Suprapubic skin (tissue), 4 donors: ENCODE measurements at places on chromosomes 5 and 9.

DNA sequence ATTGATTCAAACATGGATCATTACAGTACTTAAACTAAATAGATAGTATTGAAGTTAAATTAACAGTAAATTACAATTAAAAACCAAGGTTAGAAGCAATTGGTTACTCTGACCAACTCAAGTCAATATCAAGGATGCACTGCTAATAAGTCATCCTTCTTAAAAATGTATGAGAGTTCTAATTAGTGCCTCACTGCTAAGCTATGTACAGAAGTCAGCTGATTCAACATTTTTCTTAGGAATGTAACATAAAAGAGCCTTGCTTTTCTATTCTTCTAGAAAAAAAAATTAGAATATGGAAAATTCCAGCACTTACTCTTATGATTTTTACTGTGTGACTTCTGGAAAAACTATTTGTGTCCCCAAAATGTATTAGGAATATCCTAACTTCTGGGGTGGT, 75.7 kb upstream of the FBN2 start:
- no peak overlapping the region for H3K27ac ChIP-seq
- H3K27me3 ChIP-seq = no peaks in the 10 kb centered on the region
- H3K4me3 ChIP-seq = no peak overlapping the region
- H3K4me1 ChIP-seq = no peaks in the 10 kb centered on the region

DNA sequence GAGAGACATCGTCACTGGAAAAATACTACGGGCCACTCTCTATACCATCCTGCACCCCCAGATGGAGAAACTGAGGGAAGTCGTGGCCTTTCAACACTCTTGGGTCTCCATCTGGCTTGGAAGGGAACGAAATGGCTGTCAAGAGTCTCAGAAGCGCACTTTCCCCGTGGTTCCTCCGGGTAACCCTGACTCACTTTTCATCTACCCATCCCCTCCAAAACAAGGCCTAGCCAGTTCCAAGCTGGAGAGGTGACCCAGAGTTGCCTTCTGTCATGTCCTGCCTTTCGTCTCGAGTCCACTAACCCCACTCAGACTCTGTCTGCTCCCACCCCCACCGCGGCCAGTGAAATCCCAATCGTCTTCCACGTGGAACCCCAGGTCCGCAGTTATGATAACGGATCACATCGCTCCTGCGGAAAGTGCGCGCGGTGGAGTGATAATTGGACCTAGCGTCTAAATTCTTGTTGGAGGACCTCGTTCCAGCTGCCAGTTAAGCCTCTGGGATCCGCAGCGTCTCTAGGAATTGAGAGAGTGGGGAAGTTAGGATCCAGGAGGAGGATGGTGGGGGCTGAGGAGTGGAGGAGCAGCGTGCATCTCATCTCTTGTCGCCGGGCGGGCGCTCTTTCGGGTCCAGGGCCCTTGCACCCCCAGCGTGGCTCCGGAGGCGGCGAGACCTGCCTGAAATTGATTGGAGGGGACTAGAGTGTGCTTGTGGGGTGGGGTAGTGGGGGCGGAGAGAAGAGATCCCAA, 4.6 kb downstream of the CDKN2A start:
- H3K27ac ChIP-seq = no peak overlapping the region
- H3K4me1 ChIP-seq = peaks cover 10% of the 10 kb centered on the region
- no peak for DNase-seq

DNA sequence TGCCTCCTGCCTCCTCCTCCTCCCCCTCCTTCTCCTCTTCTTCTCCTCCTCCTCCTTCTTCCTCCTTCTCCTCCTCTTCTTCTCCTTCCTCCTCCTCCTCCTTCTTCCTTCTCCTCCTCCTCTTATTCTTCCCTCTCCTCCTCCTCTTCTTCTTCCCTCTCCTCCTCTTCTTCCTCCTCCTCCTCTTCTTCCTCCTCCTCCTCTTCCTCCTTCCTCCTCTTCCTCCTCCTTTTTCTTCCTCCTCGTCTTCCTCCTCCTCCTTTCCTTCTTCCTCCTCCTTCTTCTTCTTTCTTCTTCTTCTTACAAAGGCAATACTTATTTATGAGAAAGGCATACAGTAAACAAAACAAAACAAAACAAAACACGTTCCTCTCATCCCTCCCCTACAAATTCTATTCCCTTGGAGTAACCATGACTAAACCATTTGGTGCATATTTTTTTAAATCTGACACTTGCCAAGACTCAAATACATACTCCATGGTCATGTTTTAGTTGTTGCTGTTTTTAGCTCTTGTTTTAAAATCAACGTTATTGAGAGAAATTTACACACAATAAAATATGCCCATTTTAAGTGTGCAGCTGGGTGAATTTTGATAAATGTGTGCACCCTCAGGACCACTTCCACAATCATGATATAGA, 135.6 kb downstream of the FOXD1 start:
- no peak overlapping the region for H3K27ac ChIP-seq
- DNase-seq = no peak
- peaks cover 68% of the 10 kb centered on the region for H3K27me3 ChIP-seq
- H3K36me3 ChIP-seq = no peaks in the 10 kb centered on the region
- H3K4me1 ChIP-seq = peaks cover 14% of the 10 kb centered on the region
- no peak overlapping the region for H3K4me3 ChIP-seq

GRCh38 chr5:13643734-13644133, 300.8 kb downstream of the DNAH5 start:
- H3K27me3 ChIP-seq = no peaks in the 10 kb centered on the region
- H3K27ac ChIP-seq = no peak overlapping the region
- H3K4me1 ChIP-seq = no peaks in the 10 kb centered on the region

DNA sequence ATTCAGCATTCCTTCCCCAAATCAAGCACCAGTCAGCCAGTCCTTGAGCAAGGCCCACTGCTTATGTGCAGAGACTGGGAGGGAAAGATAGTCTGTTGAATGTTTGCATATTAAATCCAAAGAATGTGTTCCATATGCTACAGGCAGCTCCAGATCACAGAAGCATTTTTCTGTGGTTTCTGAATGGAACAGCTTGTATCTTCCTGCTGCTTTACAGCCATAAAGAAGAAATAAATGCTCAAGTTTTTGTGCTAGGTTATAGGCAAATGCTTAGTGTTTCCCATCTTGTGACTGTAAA, 310.3 kb downstream of the TRIM36 start:
- DNase-seq = no peak
- no peaks in the 10 kb centered on the region for H3K4me1 ChIP-seq

- H3K27ac ChIP-seq = no peak overlapping the region
- no peak overlapping the region for H3K4me3 ChIP-seq
- DNase-seq = no peak
- no peaks in the 10 kb centered on the region for H3K36me3 ChIP-seq
- H3K27me3 ChIP-seq = no peaks in the 10 kb centered on the region
Measured at GRCh38 chr5:127417528-127417927, 99.9 kb upstream of the PRRC1 start.

GRCh38 chr9:89748831-89749499, 144.2 kb downstream of the GADD45G start:
- no peak overlapping the region for H3K4me3 ChIP-seq
- no peaks in the 10 kb centered on the region for H3K36me3 ChIP-seq
- DNase-seq = no peak
- no peak overlapping the region for H3K27ac ChIP-seq
- H3K4me1 ChIP-seq = peaks cover 9% of the 10 kb centered on the region

DNA sequence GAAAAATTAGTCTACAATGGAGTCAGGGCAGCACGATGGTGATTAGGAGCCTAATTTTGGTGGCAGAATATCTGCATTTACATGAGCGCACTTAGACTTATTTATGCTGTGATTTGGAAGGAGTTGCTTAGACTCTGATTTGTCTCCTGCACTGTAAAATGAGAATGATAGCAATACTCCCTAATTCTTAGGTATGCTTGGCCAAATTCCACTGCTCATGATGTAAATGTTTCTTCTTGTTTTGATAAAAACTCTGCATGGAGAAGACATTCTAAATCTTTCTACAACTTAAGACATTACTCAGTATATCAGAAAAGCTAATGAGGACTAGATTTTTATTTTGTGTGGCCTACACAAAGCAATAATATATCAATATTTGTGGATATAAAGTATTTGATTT, 205.4 kb downstream of the CDH18 start:
- H3K4me1 ChIP-seq = no peaks in the 10 kb centered on the region
- H3K4me3 ChIP-seq = no peak overlapping the region
- no peaks in the 10 kb centered on the region for H3K27me3 ChIP-seq
- H3K27ac ChIP-seq = no peak overlapping the region
- H3K36me3 ChIP-seq = no peaks in the 10 kb centered on the region
- no peak for DNase-seq

DNA sequence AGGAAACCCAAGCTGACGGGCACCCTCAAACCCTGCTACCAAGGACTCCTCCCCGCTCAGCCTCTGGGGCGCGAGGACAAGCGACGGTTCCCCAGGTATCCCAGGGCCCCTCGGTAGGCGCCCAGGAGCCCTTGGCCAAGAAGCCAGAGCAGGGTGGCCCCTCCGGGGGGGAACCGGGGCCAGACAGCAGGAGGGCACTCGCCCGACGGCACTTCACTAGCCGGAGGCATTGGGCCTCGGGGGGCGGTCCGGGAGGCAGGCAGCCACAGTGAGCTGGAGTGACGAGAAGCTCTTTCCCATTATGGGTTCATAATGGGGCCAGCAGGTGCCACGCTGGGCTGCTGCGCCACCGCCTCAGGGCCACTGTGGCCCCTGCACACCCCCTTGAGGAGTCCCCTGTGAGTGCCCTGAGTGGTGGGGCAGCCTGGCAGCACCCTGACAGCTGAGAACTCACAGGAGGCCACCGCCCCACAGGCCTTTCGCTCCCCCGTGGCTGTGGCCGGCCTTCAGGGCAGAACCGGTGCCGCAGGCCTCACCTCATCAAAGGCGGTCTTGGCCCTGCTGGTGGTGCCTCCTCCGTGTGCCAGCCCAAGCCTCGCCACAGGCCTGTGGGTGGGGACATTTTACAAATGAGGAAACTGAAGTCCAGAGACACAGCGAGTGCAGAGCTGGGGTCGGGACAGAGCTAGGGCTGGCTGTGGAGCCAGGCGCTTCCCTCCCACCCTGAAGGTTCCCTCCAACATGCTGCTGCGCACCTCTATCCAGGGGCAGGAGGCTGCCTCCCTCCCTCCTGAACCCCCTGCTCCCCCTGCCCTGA, 68.7 kb downstream of the PSMB7 start:
- no peak overlapping the region for H3K4me3 ChIP-seq
- no peak for DNase-seq
- peaks cover 16% of the 10 kb centered on the region for H3K4me1 ChIP-seq
- no peak overlapping the region for H3K27ac ChIP-seq

- H3K4me1 ChIP-seq = no peaks in the 10 kb centered on the region
- no peak for DNase-seq
- no peak overlapping the region for H3K4me3 ChIP-seq
- no peak overlapping the region for H3K27ac ChIP-seq
- no peaks in the 10 kb centered on the region for H3K36me3 ChIP-seq
Measured at GRCh38 chr5:174903172-174903732, 178.9 kb downstream of the MSX2 start.
